Fibroblast of lung (primary cell): ENCODE measurements at places on chromosomes 13 and 19. TPM values are rescaled to one million over a fixed set of nuclear protein-coding genes. Genes with fewer than 3 reads are reported as not detected.

Gene MYO1F
- total RNA-seq = under 0.01 and 0.17 TPM in 2 replicates

GRCh38 chr19:16496613-16496983 lies 404 bp downstream of the C19orf44 start:
- H3K27ac ChIP-seq = peak overlapping the region; percentile 91
- no peaks in the 10 kb centered on the region for H3K4me1 ChIP-seq
- peak overlapping the region; percentile 80 for H3K4me3 ChIP-seq
- peak; percentile 40 for DNase-seq
- no peaks in the 10 kb centered on the region for H3K27me3 ChIP-seq

DNA sequence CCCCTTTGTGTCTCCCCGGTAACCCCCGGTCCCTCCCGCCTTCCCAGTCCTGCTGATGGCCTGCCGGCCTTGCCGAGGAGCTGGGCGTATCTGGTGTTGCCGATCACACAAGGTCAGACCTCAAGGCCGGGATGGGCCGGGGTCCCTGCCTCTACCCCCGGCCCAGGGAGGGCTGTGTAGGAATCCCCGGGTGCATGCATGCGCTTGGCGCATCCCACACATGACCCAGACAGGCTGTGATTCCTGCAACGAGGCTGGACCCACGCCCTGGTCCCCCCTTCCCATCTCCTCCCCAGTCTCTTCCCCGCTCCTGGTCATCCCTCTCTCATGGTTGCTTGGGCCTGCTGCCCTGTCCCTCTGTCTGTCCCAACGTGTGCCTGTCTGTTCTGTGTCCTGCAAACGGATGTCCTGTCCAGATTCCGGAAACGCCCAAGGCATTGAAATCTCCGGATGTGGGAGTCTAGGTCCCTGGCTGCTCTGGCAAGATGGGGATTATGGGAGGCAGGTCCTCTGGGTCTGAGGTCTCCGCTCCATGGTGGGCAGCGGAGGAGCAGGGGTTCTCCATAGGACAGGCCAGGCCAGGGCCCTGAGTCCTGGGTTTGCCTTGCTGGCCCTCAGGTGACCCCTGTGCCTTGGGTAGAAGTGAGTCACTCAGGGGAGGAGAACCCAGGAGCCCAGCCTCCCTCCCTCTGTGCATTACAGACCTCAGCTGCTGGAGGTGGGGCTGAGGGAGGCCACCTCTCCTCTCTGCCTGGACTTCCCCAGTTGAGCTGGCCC lies 1.6 kb downstream of the PKN1 start:
- peak; percentile 77 for DNase-seq
- no peaks in the 10 kb centered on the region for H3K27me3 ChIP-seq
- peaks cover 1% of the 10 kb centered on the region for H3K36me3 ChIP-seq
- peak overlapping the region; percentile 54 for H3K27ac ChIP-seq

Gene ZNF431
- total RNA-seq = 1.5 and 4.3 TPM in 2 replicates

- H3K4me3 ChIP-seq = no peak overlapping the region
- H3K27me3 ChIP-seq = no peaks in the 10 kb centered on the region
- H3K36me3 ChIP-seq = peaks cover 39% of the 10 kb centered on the region
- peak overlapping the region; percentile 72 for H3K27ac ChIP-seq
These were observed 53.3 kb upstream of the C13orf46 start for GRCh38 chr13:114027046-114027715.

GRCh38 chr19:14459703-14460102 lies 15.5 kb downstream of the PTGER1 start:
- no peak overlapping the region for H3K4me3 ChIP-seq
- H3K27me3 ChIP-seq = no peaks in the 10 kb centered on the region
- H3K27ac ChIP-seq = no peak overlapping the region
- no peak for DNase-seq
- no peaks in the 10 kb centered on the region for H3K4me1 ChIP-seq

Gene GDF15
- total RNA-seq = 140 and 210 TPM in 2 replicates

Gene ATCAY
- not detected in 2 replicates for total RNA-seq
